ENCODE measurements at places on chromosomes 7 and 10. TPM values are rescaled to one million over a fixed set of nuclear protein-coding genes. Genes with fewer than 3 reads are reported as not detected.
A peak's percentile ranks its signal among the peaks of the same experiment; 100 is the strongest.

DNA sequence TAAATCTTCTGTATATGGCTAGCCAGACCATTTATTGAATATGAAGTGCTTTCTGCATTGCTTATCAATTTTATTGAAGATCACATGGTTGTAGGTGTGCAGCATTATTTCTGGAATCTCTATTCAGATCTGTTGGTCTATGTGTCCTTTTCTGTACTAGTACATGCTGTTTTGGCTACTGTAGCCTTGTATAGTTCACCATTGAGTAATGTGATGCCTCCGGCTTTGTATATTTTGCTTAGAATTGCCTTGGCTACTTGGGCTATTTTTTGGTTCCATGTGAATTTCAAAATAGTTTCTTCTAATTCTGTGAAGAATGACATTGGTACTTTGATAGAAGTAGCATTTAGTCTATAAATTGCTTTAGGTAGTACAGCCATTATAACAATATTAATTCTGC lies 1187.2 kb downstream of the XPNPEP1 start:
- DNase-seq = no peak

DNA sequence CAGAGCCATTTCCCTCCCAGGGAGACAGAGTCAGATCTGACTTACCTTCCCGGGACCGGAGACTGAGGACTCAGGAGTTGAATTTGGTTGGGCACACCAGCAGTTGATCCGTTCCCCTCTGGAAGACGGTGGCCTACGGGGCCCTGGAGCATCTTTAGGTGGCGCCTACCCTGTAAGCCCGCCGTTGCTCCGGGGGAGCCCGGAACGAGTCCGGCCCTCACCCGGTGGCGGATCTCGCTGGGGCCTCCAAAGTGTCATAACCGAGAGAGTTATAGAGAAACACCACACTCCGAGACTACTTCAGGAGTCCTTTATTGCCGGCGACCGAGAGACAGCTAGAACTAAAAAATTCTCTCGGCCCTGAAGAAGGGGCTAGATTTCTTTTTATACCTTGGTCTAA lies 182.8 kb upstream of the MBL2 start:
- no peak for DNase-seq

DNA sequence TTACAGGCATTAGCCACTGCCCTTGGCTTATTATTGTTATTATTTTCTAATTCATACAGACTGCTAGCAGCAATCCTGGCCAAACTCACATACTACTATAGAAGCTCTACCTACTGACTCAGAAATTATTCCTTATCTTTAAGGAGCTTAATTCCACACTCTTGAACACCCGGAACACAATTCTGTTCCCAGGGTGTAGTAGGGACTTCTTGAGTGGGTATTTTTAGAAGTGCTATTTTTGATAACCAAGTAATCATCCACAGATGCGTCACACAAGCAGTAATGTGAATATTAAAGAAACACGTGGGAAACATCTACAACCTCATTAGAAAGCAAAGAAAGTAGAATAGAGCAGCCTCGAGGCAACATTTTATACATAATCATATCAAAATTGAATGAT lies 149.2 kb downstream of the PTEN start:
- DNase-seq = no peak

GRCh38 chr10:132257271-132257670 lies 50.5 kb downstream of the STK32C start:
- peak; percentile 33 for DNase-seq

DNA sequence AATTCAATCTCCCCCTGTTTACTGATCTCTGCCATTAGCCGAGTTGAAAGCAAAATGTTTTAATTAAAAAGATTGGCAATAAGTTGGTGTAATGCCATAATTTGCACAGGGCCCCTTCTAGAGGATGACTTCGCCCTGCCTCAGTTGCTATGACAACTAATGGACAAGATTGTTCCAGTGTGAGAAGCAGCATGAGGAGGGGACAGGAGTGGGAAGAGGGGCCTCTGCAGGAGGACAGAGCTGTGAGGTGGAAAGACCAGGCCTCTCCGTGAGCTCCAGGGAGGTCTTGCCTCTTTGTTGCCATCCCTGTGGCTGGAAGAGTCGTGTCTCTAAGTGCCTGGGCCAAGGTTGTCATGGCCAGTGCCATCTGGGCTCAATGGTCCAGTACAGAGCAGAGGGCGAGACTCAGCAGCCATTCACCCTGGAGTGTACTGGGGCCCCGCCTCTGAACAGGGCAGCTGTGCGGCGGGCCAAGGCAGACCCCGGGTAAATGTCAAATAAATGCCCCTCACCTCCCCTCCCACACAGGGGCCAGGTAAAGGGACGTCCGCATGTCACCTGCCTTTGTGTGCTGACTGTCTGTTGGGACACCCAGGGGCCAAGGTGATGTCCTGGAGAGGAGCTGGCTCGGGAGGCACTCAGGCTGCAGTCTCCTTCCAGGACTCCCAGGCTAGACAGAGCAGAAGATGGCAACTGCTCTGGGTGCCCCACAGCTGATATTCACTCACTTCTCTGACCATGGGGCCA lies 97.0 kb upstream of the RET start:
- DNase-seq = no peak

DNA sequence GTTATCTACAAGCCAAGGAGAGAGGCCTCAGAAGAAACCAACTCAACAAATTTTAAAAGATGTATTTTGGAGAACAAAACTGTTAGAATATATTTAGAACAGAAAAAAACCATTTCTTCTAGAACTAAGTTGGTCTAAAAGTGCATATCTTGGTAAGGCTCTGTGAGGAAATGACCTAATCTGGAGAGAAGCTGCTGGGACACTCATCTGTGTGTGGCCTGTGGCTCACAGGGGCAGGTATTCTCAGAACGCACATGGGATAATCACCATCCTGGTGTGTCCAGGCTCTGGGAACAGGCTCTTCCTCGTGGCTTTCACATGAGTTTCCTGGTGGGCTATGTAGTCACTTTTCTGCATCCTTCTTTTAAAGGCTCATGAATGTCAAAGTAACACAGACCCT lies 38.1 kb upstream of the PRSS1 start:
- no peak for DNase-seq

Gene KCNK18
- not detected for total RNA-seq

Gene SAMD9L
- total RNA-seq = 4.2 TPM

- DNase-seq = no peak
Measured at GRCh38 chr7:51014811-51015210, 232.1 kb upstream of the GRB10 start.

- DNase-seq = peak; percentile 87
Measured at GRCh38 chr7:17298102-17298839, at the start of gene AHR. Gene AHR, plus strand, starts transcription at chr7:17298652. Its CDS starts 613 bp downstream, at chr7:17299265.

- no peak for DNase-seq
Measured at GRCh38 chr7:22447762-22448161, 52.2 kb downstream of the STEAP1B start.

- DNase-seq = no peak
Measured at GRCh38 chr10:72511459-72511858, 114.4 kb downstream of the MICU1 start.

Gene SPDYE1
- total RNA-seq = under 0.01 TPM

DNA sequence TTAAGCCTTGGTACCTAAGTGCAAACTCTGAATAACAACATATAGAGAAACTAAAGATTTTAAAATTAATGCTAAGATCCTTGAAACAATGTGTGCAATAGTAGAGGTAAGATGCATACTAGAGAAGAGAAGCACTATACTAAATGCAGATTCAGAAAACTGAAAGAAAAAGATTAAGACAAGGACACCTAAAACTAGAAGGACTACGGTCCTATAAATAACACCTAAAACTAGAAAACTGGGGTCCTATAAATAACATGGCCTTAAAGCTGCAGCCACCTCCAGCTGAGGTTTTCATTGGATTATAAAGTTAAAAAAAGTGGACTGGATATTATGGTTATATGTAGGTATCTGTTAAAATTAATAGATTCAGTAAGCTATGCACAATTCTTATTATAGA lies 320.9 kb downstream of the IPMK start:
- no peak for DNase-seq

DNA sequence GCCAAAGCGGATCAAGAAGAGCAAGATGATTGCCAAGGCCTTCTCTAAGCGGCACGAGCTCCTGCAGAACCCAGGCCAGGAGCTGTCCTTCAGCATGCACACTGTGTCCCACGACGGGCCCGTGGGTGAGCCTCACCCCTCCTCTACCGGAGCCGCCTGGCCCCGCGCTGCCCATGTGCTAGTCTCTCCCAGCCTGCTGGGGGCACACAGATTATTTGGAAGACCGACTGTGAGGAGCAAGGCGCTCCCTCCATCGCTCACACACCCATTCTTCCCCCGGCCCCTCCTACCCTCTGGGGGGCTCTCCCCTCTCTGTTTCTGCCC lies 13.9 kb upstream of the AHCYL2 start:
- no peak for DNase-seq

- DNase-seq = no peak
Measured at GRCh38 chr10:114297136-114297705, 58.2 kb downstream of the VWA2 start.

Data from mammary epithelial cell (primary cell).